ENCODE measurements at places on chromosomes 3 and 15. TPM values are rescaled to one million over a fixed set of nuclear protein-coding genes. Genes with fewer than 3 reads are reported as not detected.

ZNF660 gene
- total RNA-seq: 35.4 TPM

C15orf62 gene
- total RNA-seq: 0.17 TPM

CCR3 gene
- total RNA-seq: not detected

TGM4 gene
- not detected for total RNA-seq

MYLK gene
- 4.3 TPM for total RNA-seq

TIGIT gene
- total RNA-seq: not detected

SLC7A14 gene
- 6.2 TPM for total RNA-seq

CCDC39 gene
- total RNA-seq: not detected

FBLN2 gene
- 2.1 TPM for total RNA-seq

LINGO1 gene
- 180 TPM for total RNA-seq

CHRNA5 gene
- 55.3 TPM for total RNA-seq

FSTL1 gene
- total RNA-seq: 206 TPM

SYNM gene
- 4.8 TPM for total RNA-seq

Measured in glutamatergic neuron (in vitro differentiated cells).